NCI-H2081 (cell line): ENCODE measurements at places on chromosomes 1 and 21.
A peak's percentile ranks its signal among the peaks of the same experiment; 100 is the strongest.

- peak; percentile 36 for DNase-seq
Measured at GRCh38 chr21:36487641-36488307, 7.9 kb upstream of the CLDN14 start.

DNA sequence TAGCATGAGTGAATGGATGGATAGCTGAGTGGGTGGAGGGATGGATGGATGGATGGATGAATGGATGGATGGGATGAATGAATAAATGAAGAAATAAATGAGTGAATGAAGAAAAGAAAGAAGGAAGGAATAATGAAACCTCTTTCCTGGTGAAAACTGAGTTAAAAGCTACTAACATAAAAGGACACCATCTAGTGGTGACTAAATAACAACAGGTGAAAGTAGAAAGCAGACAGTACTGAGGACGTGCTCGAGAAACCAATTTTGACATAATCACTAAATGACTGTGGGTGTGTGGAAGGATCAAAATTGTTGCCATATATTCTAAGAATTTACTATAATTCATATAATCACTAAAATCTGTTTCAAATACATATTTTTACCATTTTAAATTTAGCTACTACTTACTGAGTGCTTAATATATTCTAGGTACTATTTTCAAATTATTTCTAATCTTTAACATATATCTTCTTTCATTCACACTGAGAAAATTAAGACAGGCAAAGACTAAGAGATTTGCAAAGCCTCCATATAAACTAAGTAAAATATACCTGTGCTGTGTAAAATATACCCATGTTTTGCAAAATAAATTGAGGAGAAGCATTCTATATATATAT lies 522.9 kb downstream of the LRRIQ3 start:
- DNase-seq: peak; percentile 49

- DNase-seq: no peak
Measured at GRCh38 chr1:185398022-185398421, 81.0 kb upstream of the IVNS1ABP start.

DNA sequence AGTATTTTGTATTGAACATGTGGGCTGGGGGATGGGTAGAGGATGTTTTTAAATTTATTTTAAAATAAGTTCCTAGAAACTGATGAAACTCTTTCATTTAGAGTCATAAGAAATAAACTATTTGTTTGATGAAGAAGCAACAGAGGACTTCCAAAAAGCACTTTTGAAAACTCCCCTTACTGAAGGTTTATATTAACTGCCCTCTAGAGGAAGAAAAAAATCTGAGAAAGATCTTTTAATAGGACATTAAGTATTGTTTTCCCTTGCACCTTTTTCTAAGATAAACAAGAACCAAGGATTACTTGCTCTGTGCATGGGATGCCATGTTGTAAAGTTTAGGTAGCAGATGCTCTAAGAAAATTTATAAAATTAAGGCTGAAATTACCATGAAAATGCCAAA lies 14.1 kb downstream of the DISP1 start:
- DNase-seq: no peak

GRCh38 chr1:45177452-45177851 lies 29.0 kb downstream of the ZSWIM5 start:
- DNase-seq: no peak

DNA sequence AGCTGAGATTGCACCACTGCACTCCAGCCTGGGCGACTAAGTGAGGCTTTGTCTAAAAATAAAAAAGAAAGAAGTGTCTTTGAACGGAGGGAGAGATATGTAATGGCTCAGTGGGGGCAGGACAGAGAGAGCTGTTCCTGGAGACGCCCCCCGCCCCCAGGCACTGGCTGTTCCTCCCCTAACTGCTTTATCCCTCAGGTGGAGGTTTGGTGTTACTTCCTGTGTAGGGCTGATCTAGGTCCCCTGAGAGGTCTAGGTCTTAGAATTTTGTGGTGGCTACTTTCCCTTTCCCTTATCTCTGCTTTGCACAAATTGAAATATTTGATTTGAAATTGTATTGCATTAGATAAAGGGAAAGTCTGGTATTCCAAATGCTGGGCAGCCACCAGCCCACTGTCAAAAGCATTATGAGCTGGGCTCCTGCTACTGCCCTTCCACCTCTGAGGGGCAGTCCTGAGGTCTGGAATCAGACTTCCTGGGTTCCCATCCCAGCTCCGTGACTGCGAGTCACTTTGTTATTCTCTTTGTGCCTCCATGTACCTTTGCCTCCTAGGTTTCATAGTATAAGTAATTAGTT lies 134.8 kb upstream of the KIF26B start:
- no peak for DNase-seq

GRCh38 chr1:231971397-231972110 lies 345.0 kb downstream of the DISC1 start:
- DNase-seq: no peak

DNA sequence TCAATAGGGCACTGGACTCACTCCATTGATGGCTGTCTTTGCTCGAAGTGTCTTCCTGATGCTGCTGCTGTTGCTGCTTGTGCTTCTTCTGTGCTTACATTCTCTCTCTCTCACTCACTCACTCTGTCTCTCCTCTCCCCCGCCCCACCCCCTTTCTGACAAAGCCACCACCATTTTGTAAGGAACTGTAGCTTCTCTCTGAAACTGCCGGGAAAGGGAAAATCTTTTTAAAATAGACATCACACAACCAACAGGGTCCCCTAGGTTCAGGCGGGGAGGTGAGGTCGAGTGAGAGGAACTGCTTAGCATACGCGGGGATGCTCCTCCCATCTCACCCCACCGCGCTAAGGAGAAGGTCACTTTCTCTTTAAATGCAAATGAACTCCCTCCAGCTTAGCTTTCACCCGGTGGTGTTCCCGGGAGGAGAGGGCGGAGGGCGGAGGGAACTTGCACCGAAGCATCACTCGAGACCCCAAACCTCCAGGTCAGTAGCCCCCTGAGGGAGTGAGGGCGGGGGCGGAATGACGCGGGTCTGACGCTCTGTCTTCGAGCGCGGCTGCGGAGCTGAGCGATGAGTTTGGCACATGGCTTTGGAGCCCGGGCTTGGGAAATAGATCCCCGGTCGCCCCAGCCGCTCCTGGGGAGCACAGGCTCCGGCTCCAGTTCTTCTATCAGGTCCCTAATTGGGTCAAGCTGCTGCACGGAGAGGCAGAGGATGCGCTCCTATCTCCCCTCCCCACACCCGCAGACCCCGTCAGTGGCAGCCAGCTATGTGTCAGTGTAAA lies at the start of gene CCDC28B:
CCDC28B (plus strand) TSS at position 370 of the 785 bp plus-strand sequence. CDS start 1,341 bp downstream, outside the sequence.
- peak; percentile 70 for DNase-seq

- DNase-seq: no peak
Measured at GRCh38 chr1:240169188-240169587, 77.5 kb downstream of the FMN2 start.

GRCh38 chr1:46770541-46770940 lies 28.3 kb upstream of the CYP4B1 start:
- DNase-seq: no peak

DNA sequence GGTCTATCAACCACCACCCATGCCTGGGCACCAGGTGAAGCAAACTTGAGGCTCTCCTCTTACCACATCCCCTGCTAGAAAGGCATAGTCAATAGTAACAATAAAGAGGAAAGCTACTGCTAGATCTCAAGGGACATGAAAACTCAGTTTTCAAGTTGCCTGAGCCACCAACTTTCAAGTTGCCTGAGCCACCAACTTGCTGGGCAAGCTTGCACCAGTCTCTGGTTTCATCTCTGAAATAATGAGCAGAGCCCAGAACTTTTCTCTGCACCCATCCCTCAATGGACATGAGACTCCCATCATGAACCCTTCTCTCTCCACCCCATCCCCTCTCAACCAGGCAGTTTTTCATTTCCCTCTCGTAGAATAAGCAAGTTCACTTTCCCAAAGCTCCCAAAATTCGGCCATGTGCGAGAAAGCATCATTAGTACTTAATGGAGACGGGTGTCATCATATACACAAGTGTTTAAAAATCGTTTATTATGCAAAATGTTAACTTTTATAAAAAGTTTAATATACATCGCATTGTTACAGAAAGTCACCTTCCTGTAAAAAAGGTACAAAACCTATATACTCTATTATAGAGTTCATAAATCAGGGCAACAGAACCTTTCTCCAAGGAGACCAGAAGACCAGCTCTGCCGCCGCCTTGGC lies 1.7 kb downstream of the ID3 start:
- DNase-seq: no peak

DNA sequence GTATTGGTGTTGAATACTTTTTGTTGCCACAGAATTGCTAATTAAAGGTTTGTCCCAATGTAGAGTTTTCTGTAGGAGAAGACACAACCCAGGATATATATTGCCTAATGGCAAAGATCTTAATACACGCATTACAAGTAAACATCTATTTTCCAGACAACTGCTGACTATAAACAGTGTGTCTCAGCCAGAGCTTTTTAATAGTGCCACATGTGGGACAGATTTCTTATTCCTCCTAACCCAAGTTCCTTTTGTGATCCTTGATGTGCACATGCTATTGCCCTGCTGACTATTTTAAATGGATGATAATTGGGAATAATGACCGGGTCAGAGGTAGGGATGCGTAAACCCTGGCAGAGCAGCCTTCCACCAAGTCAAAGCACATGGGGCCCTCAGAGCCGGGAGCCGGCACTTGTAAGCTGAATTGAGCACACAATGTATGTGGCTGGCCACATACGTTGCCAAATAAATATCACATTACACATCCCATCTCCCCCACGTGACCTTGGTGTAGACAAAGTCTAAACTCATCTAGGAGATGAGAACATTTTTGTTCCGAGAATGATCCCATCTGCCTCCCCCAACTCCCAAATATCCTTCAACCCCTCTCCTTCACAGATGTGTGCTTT lies 209.8 kb upstream of the NFIA start:
- no peak for DNase-seq

DNA sequence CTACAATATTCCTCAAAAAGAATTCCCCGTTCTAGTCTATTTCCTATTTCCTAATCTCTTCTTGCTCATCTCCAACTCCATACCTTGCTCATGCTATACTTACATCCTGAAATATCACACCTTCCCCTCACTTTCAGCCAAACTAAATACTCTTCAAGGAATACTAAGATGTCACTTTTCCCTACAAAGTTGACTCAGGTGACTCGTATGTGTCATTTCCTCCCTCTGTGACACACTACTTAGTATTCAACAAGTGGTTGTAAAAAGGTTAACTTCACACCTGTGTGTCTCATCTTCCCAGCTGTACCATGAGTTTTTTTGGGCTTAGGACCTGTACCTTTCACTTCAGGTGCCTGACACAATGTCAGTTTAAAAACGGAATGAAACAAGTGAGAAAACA lies 81.9 kb upstream of the LBR start:
- DNase-seq: no peak

DNA sequence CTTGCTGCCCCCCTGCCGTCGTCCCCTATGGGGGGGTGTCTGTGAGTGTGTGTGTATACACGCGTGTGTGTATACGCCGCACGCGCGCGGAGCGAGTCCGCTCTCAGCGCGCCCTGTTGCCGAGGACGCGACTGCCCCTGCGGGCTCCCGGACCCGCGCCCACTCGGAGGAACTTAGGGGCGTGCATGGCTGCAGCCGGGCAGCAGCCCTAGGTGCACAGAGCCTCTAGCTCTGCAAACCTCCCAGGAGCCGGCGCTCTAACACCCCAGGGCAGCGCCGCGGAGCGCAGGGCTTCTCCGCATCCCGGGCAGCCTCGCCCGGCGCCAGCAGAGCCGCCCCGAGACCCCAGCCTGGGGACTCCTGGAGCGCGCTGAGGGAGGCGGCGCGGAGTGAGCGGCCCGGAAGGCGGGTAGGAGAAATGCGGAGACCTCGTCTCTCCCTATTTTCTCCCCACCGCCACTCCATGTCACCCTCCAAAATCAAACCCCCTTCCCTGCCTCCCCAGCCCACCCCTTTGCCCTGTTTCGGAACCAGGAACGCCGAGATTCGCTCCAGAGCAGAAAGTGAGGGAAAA lies 574 bp downstream of the ITPKB start:
- peak; percentile 74 for DNase-seq

DNA sequence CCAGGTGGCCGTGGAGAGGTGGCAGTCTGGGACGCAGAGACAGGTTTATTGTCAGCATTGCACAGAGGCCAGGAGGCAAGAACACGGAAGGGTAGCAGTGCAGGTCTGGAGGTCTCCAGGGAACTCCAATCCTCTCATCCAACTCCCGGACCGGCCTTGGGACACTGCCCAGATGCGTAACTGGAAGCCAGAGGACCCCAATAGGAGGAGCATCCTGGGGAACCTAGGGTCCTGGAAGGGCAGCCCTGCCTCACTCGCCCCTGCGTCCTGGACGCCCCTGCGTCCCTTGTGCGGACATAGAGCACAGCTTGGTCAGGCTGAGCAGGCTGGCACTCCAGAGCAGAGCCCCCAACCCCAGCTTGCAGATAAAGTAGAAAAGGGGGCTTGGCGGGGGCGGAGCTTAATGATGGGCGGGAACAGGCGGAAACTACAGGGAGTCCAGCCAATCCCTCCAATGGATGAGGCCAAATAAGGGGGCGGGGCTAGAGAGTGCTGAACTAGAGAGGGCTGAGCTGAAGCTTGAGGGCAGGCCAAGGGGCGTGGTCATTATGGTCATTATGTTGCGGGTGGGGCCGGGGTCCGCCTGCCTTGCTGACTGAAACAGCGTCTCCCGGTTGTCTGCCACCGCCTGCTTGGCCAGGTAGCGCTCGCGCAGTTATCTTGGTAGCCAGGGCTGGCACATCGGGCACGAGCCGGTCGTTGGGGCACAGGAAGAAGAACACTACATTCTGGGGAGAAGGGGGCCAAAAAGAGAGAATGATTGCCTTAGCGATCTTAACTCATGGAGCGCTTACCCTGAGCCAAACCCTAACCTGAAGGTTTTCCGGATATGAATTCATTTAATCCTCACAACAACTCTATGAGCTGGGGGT lies 3.7 kb upstream of the ARHGEF19 start:
- peak; percentile 63 for DNase-seq

DNA sequence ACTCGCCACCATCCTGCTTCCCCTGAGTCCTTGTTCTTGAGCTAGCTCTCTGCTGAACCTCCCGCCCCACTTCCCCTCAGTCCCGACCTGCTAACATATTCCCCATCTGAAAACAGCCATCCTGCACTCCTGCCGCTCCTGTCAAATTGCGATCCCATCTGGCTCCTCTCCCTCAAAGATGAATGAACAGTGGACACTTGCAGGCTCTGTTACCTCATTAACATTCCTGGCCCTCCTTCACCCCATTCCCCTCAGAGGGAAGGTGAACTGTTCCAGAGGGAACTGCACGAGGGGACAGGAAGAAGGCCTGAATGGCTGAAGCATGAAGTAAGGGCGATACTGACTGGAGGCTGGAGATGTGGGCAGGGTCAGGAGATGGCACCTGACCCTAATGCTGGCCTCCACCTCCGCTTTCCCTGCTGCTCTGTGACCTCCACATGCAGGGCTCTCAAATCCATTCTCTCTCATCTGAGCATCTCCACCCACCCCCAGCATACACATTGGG lies 7.4 kb upstream of the CELSR2 start:
- no peak for DNase-seq

- DNase-seq: no peak
Measured at GRCh38 chr21:19855522-19855921, 1142.7 kb upstream of the NCAM2 start.

GRCh38 chr1:77874804-77875445 lies 13.5 kb upstream of the NEXN start:
- no peak for DNase-seq

GRCh38 chr21:42363312-42363711 lies 3.0 kb downstream of the TFF1 start:
- no peak for DNase-seq

GRCh38 chr1:8147956-8148355 lies 121.8 kb upstream of the ERRFI1 start:
- DNase-seq: no peak

- DNase-seq: no peak
Measured at GRCh38 chr1:151713874-151714273, 2.7 kb downstream of the CELF3 start.
